Non-pigmented ciliary epithelial cell (primary cell): ENCODE measurements at places on chromosomes 12 and 14.

DNA sequence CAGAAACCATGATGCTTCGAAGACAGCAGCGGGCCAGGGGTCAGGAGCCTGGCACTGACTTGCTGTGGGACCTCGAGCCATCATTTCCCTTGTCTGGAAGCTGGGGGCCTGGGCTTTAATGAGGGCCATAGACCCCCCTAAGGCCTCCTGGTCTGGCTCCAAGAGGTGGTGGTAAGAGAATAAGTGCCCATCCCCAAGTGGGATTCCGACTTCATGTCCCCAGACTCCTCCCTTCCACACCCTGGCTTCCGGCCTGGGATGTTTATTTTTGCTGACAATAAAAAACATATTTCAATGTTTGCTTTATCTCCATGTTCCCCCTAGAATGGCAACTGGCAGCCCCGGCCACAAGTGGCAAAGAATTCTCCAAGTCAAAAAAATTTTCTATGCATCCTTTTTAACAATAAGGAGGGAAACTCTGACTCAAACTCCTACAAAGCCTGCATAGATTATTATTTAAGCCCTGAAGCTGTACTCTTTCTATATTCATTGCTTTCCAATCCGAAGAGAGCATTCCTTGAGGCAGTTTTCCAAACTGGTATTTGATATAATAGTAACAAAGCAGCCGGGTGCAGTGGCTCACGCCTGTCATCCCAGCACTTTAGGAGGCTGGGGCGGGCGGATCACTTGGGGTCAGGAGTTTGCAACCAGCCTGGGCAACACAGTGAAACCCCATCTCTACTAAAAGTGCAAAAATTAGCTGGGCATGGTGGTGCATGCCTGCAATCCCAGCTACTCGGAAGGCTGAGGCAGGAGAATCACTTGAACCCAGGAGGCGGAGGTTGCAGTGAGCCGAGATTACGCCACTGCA lies 84.0 kb downstream of the ITPK1 start:
- DNase-seq, result no peak

DNA sequence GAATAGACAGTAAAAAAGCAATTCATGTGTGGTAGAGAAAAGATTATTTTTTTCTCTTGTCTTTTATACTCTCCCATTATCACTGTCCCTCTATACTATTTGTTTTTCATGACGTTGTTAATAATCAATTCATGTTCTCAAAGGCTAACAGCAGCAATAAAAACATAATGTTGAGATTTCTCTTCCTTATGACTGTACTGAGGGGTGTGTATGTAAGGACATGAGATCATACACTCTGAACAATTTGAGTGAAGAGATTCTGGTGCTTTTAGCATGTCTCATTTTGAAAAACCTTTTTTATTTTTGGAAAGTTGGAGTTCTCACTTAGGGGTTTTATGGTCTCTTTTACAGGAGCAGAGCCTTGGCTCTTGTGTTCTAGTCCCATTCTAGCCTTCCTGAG lies 3.8 kb upstream of the TSPAN8 start:
- no peak for DNase-seq

DNA sequence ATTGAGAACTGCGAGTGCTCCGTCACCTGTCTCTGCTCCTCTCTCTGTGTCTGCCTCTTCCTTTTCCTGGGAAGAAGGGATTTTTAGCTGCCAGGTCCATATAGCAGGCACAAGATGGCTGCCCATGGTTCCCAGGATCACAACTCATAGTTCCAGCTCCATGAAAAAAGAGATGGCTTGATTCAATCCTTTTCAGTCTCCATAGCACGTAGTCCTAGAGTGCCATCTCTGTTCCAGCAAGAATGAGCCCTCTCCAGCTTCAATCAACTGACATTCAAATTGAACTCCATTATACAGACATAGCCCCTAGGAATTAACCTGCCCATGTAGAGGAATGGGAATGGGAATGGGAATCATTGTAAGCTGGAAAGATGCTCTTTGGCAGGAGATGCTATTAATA lies 34.7 kb upstream of the RTRAF start:
- no peak for DNase-seq

- no peak for DNase-seq
Measured at GRCh38 chr14:89255852-89256251, 161.2 kb downstream of the FOXN3 start.

DNA sequence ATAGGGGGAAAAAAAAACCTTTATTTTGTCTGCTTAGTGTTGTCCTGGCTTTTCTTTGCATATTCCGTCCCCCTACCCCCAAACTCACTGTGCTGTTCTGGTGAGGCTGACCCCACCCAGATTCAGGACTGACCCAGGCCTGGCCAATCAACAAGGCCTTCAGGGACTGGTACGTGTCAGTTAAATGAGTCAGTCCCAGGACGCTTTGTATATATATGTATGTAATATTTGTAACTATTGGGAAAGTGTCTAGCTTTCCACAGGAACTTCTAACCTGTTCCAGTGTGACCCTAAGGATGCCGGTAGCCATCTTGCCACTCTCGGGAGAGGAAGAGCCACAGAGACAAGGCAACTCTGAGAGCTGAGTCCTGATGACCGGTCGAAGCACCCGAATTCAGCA lies 107.4 kb downstream of the VCPKMT start:
- no peak for DNase-seq

GRCh38 chr12:112331886-112332285 lies 50.3 kb downstream of the HECTD4 start:
- DNase-seq, result no peak

GRCh38 chr14:101082036-101082435 lies 178.5 kb upstream of the RTL1 start:
- no peak for DNase-seq

DNA sequence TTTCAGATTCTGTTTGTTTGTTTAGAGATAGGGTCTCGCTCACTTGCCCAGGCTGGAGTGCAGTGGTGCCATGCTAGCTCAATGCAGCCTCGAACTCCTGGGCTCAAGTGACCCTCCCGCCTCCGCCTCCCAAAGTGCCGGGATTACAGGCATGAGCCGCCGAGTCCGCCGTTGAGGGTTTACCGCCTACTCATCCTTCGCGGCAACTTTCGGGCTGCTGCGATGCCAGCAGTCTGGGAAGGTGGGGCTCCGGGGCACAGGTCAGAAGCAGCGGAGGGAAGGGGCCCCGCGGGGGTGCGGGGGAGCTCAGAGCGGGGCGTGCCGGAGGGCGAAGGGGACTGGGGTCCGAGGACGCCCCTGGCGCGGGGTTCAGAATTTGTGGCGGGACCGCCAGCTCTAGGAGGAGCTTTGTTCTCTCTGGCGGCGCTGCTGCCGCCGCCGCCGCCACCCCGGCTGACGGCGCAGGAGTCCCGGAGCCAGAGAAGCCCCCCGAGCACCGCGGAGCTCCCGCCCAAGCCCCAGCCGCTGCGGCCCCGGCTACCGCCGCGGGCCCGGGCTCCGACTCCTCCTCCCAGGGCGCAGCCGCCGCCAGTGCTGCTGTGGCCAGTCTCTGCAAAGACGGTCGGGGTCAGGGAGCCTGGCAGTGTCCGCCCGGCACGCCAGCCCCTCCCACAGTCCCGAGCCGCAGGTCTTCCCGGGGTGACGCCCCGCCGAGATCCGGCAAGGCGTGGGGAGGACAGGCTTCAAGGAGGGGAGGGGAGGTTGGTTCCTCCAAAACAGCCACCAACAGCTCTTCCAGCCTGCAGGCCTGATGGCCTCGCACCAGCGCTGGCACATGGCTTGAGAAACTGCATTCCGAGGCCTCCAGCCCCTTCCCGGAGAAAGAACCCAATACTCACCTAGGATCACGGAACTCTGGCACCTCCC lies 10.9 kb upstream of the KRT77 start:
- no peak for DNase-seq

DNA sequence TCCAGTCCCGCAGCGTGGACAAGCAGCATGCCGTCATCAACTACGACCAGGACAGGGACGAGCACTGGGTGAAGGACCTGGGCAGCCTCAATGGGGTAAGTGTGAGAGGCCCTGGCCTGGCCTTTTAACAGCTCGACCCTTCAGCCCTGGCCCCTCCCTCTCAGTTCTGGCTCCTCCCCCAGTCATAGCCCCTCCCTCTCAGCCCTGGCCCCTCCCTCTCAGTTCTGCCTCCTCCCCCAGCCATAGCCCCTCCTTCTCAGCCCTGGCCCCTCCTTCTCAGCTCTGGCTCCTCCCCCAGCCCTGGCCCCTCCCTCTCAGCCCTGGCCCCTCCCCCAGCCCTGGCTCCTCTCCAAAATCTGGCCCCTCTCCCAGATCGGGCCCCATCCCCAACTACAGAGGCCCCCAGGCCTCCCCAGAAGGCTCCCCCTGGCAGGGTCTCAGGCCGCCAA lies 11.2 kb downstream of the CEP170B start:
- no peak for DNase-seq

GRCh38 chr14:75995372-75996041 lies 9.9 kb downstream of the IFT43 start:
- no peak for DNase-seq

GRCh38 chr12:115008929-115009328 lies 325.0 kb upstream of the TBX3 start:
- DNase-seq, result no peak

DNA sequence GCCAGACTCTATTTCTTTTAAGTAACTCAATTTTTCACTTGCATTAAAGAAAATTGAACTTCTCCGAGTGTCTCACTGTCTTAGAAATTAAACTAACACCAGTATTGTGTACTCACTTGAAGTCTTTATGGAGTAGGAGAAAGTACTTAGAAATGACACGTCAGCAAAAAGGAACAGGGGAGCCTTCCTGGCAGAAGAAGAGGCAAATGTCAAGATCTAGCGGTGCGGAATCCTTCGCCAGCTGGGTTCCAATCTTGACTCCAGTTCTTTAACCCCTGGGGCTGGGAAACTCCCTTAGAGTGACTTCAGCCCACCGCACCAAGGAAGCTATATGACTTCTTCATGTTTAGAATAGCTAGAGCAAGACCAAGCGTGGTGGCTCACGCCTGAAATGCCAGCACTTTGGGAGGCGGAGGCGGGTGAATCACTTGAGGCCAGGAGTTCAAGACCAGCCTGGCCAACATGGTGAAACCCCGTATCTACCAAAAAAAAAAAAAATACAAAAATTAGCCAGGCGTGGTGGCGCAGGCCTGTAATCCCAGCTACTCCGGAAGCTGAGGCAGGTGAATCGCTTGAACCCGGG lies 34.4 kb downstream of the WBP11 start:
- DNase-seq, result no peak

DNA sequence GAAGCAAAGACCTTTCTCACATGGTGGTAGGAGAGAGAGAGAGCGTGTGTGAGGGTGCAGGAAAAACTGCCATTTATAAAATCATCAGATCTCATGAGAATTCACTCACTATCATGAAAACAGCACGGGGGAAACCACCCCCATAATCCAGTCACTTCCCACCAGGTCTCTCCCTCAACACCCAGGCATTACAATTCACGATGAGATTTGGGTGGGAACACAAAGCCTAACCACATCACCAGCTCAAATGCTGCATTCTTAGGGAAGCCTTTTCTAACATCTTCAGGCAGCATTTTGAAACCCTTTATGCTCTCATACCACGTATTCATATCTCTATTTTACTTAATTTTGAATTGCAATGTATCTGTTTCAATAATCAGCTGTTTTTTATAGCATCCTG lies 165.9 kb downstream of the TMTC3 start:
- no peak for DNase-seq

DNA sequence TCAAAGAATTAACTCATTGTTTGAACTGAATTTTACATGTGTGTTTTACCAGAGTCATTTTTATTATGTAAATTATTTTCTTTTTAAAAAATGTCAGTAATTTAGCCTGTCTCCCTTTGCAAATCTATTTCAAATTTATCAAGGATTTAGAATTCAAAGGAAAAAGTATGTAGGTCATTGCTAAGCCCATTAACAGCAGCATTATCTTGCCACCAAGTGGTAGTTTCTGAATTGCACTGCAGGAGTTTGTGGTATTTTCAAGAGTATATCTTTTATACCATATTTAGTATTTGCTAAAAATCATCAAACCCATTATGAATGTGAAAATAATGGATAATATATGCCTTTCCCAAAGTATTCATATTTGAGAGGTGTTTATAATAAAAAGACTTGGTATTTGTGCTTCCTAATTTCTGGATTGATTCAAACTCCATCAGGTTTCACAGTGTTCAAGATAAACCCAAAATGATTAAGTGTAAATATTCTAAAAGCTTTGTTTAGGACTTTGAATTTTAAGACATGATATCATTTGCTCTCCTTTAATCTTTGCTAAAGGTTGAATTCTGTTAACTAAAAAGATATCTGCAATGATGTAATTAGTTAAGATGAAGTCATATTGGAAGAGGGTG lies 711.4 kb downstream of the FSCB start:
- no peak for DNase-seq

DNA sequence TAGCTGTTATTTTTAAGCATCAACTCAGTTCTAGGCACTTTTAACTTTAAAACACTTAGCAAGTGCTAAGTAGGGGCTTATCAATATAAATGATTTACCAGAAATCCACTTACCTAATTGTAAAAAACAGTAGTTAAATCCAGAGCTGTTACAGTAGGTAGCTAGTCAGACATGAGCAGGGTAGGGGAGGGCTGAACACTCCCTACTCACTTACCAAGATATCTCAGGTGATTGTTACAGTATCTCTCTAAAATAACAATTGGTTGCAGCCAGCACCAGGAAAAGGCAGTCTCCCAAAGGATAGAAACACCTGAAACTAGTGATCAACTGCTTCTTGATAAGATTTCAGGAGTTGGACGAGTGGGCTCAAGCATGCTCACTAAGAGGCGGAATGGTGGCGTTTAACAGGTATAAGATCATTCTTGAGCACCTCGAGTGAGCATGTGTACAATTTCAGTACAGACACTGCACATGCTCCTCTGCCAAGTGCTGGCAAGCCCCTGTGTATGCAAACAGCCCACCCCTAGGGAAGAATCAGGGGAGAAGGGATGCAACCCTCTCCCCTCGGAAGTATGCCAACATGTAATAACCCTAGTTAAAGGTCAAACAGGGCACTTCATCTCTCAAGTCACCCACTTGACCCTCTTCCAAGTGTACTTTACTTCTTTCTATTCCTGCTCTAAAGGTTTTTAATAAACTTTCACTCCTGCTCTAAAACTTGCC lies 1113.6 kb upstream of the SEL1L start:
- DNase-seq, result no peak

GRCh38 chr12:16553457-16553856 lies 52.5 kb downstream of the LMO3 start:
- peak; percentile 9 for DNase-seq

GRCh38 chr12:11576104-11576503 lies 73.4 kb upstream of the ETV6 start:
- DNase-seq, result peak; percentile 44

GRCh38 chr12:56258820-56259183 lies 618 bp upstream of the ANKRD52 start:
- DNase-seq, result no peak

DNA sequence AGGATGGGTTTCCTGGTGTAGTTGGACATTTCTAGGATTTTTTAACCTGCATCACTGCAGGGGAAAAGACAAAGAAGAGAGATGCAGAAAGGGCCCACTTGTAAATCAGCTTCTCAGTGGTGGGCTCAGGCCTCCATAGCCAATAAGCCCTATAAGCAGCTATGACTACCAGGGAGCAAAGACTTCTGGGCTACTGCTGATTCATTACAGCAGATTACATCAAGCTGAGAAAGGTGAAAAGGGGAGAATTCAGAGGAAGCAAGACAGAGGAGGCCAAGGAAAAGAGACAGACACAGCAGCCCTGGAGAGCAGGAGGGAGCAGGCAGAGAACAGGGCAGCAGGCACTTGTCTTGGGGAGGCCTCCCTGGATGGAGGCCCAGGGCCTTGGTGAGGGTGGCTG lies 95.2 kb downstream of the KCNA5 start:
- DNase-seq, result no peak

GRCh38 chr14:100072783-100073346 lies 7.6 kb downstream of the EVL start:
- DNase-seq, result no peak
